ENCODE measurements at places on chromosomes 4 and X.

GRCh38 chrX:71652405-71652804 is 14.9 kb upstream of the LOC101059915 start:
- DNase-seq, result peak; percentile 47

DNA sequence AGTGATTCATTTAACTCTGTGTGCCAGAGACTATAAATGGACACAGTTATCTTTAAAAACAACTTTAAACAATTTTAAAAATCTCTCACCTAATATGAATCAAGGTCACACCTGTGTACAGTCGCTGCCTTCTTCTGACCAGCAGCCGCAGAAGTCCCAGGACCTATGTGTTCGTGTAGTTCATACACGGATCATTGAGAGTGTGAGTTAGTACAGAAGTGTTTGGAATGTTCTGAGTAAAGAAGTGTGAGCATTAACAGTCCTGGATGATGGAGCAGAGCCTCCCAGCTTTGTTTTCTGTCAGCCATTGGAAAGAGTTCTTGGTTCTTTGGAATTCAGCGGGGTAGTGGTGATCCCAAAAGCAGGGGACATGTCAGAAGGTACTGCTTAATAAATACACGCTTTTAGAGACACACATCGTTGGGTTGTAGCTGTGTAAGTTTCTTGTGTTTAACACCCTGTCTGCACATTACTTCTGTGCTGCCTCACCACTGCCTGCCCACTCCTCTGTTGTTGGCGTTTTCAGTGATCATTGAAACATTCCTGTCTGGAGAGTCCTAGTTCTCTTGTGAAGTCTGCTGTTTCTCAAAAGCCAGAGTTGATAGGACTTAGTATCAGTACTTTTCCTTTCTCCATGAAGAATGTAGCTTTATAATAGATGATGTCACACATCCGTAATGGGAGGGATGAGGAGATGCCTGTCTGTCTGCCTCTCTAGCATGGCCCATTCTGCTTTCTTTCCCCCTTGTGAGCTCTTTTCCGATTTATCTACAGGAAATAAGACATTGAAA is 90.6 kb downstream of the PTTG2 start:
- no peak for DNase-seq

- DNase-seq, result peak; percentile 77
Observed at GRCh38 chrX:49199906-49200771, at the start of gene SYP. Gene SYP (minus strand): TSS chrX:49200193. CDS start chrX:49200186, 7 bp downstream.

DNA sequence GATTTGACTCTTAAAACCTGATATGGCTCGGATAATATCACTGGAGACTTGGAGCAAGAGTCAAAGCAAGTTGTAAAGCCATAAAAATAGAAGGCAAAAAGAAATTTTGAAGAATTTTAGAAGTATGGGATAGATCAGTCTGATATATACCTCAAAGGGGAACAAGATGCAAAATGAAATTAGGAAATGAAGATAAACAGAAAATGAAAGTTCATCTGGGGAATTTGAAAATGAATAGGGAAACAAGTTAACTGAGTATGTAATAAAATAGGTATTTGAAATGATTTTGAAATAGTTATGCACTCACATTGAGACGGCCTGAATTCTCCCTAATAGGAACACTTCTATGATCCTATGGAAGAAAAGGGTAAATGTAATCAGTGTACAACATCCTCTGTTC is 5.7 kb downstream of the CYP2U1 start:
- DNase-seq, result no peak

- DNase-seq, result no peak
Observed at GRCh38 chr4:55336138-55337034, 9.7 kb upstream of the SRD5A3 start.

- no peak for DNase-seq
Observed at GRCh38 chr4:130573742-130574141, 1477.8 kb downstream of the C4orf33 start.

DNA sequence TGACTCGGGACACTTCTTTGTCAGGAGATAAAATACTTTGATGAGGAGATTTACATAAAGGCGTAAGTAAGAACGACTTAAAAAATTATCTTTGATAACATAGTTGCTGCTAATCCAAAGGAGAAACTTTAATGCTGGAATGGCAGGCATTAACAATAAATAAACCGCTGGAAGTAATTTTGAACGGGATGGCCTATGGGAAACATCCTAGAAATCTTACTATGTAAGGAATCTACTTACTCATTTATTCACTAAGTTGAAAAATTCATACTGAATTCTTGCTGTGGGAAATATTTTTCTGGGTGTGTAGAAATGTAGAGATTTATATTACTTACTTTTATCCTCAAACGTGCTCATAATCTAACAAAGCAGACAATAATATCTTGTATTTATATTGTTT is 425.7 kb upstream of the ZFP42 start:
- DNase-seq, result no peak

DNA sequence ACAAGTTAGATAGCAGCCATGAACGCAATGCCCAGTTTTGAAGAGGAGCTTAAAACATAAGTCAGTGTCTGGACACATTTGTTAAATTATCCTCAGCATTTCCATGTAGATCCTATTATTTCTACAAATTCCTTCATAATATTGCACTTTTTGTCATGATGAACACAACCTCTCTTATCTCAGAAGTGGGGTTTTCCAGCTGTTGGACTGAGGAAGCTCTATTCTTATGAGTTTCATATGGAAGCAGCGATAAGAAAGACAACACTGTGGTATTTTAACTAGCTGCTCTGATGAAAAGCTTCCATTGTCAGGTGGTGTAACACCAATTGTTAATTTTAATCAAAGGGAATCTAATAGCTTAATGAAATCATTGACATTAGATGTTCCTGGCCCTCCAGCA is 308.7 kb downstream of the GBA3 start:
- DNase-seq, result no peak

- peak; percentile 64 for DNase-seq
Observed at GRCh38 chr4:3494462-3494871, 31.4 kb downstream of the DOK7 start.

GRCh38 chr4:171118091-171118490 is 695.1 kb upstream of the GALNTL6 start:
- DNase-seq, result no peak

DNA sequence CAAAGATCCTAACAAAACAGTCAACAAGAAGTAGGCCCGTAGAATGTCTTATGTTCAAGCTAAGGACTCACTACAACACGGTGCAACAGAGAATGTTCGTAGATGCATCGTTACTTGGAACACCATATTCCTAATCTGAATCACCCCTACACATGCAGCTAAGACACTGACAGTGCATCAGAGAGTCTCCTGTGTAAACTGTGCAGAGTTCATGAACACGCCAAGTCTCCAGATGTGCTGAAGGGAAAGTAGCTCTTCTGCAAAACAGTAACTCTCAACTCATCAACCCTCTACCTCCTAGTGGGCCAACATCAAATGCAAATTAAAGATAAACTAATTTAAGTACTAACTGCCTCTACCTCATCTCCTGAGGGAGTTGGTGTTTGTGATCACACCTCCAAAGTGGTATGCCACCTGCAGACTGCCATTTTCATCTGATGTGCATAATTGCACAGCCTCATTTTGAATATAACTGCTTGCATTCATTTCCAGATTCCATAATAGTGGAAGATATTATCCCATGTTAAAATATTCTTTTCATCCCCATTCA is 73.5 kb downstream of the MOSPD2 start:
- no peak for DNase-seq

GRCh38 chr4:3421470-3421869 is 20.3 kb upstream of the HGFAC start:
- no peak for DNase-seq

- peak; percentile 72 for DNase-seq
Observed at GRCh38 chr4:74874753-74875367, 58.1 kb upstream of the PARM1 start.

GRCh38 chr4:167555338-167556022 is 321.2 kb upstream of the SPOCK3 start:
- DNase-seq, result no peak

DNA sequence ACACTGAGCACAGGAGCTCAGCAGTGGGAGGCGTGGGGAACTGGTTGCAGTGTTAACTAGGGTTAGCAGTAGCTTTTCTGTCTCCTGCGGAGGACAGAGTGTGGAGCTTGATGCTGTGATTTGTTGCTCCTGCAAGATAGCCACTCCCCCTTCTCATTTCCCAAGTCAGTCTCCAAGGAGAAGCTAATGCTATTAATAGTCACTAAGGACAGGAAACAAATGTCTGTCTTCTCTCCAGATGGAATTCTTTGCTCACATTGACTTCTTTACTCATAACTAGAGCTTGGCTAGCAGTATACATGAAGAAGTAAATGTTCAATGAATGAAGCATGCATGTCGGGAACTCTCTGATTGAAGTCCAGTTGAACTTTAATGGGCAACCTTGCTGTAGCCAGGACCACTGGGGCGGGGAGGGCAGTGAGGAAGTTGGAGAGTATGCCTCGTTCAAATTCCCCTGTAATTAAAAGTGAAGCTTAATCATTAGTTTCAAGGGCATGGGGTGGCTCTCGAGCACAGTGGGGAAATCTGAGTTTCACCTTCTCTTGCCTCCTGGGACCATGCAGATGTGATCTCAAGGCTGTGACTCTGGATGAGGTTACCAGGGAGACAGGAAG is 156.6 kb upstream of the SCML1 start:
- DNase-seq, result no peak
